Aorta (tissue), 5 donors: ENCODE measurements at places on chromosomes 3 and 15. TPM values are rescaled to one million over a fixed set of nuclear protein-coding genes. Genes with fewer than 3 reads are reported as not detected.
A peak's percentile ranks its signal among the peaks of the same experiment; 100 is the strongest.

- no peaks in the 10 kb centered on the region for H3K4me1 ChIP-seq
- H3K27me3 ChIP-seq = no peaks in the 10 kb centered on the region
- no peaks in the 10 kb centered on the region for H3K36me3 ChIP-seq
- no peak overlapping the region for H3K4me3 ChIP-seq
- H3K27ac ChIP-seq = no peak overlapping the region
- DNase-seq = peak; percentile 79
These were observed 9.9 kb downstream of the TRAK1 start for GRCh38 chr3:42101048-42101447.

The WDR93 gene
- polyA plus RNA-seq = not detected

DNA sequence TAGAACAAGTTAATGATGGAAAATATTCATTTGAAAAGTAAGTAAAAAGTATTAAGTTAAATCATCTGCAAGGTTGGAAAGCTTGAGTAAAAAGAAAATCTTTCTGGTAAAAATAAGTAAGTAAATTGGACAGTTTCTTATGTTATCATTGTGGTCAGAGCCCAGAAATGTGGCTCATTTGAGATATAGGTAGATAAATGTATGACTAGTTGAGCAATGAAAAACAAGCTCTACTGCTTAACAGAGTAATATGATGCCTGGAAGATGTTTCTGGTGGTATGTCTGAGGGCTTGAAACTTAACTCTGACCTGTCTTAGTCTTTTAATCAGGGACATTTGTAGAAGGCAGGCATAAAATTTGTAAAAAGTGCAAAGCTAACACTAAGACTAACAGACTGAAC lies 444.0 kb downstream of the MFSD1 start:
- DNase-seq = no peak
- no peak overlapping the region for H3K4me3 ChIP-seq
- H3K27me3 ChIP-seq = no peaks in the 10 kb centered on the region
- H3K27ac ChIP-seq = no peak overlapping the region

The DPH3 gene
- 49.6 TPM for polyA plus RNA-seq

DNA sequence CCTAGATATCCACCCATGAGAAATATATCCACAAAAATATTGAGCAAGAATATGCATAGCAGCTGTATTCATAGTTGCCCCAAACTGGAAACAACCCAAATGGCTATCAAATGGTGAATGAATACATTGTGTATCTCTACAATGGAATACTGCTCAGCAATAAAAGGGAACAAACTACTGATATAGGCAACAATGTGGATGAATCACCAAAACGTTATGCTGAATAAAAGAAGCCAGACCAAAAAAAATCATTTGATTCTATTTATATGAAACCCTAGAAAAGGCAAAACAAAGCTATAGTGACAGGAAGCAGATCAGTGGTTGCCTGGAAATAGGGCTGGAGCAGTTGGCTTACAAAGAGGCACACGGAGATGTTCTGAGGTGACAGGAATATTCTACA lies 15.5 kb upstream of the CMTM7 start:
- H3K27ac ChIP-seq = no peak overlapping the region
- DNase-seq = no peak
- no peak overlapping the region for H3K4me3 ChIP-seq
- no peaks in the 10 kb centered on the region for H3K4me1 ChIP-seq
- no peaks in the 10 kb centered on the region for H3K27me3 ChIP-seq
- no peaks in the 10 kb centered on the region for H3K36me3 ChIP-seq

DNA sequence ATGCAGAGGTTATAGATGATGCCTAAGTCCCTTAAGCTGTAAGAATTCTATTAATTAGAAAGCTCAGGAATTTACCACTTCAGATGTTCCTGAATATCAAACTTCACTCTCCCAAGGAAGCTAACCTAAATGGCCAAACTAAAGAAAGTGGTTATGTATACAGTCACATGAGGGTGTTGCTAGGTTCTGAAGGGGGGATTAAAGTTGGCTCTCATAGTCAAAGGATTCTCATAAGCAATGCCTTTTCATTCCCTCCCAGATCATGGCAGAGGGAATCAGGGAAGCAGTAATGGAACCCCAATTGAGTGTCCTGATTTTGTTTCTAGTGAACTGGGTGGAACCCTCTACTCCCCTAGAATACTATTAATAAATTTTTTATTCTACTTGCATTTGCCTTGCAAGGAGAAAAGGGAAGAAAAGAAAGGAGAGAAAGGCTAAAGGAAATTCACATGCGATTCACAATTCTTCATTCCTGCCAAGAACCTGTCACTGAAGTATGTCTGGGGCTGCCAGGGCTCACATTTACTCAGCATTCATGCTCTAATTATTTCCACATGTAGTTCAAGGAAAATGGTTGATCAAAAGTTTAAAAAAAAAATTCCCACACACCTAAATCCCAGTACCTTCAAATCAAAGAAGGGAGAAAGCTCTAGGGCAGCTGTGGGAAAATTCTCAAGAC lies 25.1 kb downstream of the FSTL1 start:
- no peaks in the 10 kb centered on the region for H3K27me3 ChIP-seq
- H3K4me1 ChIP-seq = peaks cover 6% of the 10 kb centered on the region
- H3K27ac ChIP-seq = peak overlapping the region; percentile 94
- H3K4me3 ChIP-seq = no peak overlapping the region
- H3K36me3 ChIP-seq = no peaks in the 10 kb centered on the region
- DNase-seq = no peak

The TLR9 gene
- not detected for polyA plus RNA-seq

DNA sequence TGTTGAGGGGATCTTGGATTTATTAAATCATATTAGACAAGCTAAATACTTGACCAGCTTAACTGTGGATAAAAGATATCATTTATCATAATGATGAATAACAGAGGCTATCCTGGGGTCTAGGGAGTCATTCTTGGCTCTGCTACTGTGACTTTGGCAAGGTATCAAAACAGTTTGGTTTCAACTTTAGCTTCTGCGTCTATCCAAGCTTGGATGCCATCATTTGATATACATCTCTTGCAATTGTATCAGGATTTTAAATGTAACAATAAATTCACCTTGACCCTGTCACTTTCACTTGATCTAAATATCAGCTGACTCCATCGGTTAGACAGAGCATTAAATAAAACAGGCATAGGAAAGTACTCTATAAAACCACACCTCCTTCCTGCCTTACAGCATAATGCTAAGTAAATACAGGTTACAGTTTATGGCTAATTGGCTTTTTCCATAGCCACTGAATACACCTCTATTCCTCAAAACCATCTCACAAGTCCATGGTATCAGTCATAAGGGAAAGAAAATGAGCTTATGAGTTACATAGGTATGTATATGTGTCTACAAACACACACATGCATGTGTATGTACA lies 262.9 kb downstream of the CTNNB1 start:
- no peak for DNase-seq
- no peaks in the 10 kb centered on the region for H3K36me3 ChIP-seq
- H3K27ac ChIP-seq = no peak overlapping the region
- H3K27me3 ChIP-seq = no peaks in the 10 kb centered on the region
- H3K4me1 ChIP-seq = no peaks in the 10 kb centered on the region

The FGF12 gene
- polyA plus RNA-seq = 0.05 TPM

DNA sequence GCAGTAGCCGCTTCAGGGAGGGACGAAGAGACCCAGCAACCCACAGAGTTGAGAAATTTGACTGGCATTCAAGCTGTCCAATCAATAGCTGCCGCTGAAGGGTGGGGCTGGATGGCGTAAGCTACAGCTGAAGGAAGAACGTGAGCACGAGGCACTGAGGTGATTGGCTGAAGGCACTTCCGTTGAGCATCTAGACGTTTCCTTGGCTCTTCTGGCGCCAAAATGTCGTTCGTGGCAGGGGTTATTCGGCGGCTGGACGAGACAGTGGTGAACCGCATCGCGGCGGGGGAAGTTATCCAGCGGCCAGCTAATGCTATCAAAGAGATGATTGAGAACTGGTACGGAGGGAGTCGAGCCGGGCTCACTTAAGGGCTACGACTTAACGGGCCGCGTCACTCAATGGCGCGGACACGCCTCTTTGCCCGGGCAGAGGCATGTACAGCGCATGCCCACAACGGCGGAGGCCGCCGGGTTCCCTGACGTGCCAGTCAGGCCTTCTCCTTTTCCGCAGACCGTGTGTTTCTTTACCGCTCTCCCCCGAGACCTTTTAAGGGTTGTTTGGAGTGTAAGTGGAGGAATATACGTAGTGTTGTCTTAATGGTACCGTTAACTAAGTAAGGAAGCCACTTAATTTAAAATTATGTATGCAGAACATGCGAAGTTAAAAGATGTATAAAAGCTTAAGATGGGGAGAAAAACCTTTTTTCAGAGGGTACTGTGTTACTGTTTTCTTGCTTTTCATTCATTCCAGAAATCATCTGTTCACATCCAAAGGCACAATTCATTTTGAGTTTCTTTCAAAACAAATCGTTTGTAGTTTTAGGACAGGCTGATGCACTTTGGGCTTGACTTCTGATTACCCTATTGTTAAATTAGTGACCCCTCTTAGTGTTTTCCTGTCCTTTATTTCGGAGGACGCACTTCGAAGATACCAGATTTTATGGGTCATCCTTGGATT lies at the start of gene MLH1:
Gene MLH1, plus strand, starts transcription at position 193 of the 958 bp plus-strand sequence. Its CDS starts 30 bp downstream, at position 223.
- peak; percentile 98 for DNase-seq
- peak within 1 kb of the TSS; percentile 52 for H3K4me3 ChIP-seq
- no peaks in the 10 kb centered on the region for H3K27me3 ChIP-seq
- no peaks in the 10 kb centered on the region for H3K36me3 ChIP-seq
- no peaks in the 10 kb centered on the region for H3K4me1 ChIP-seq

- H3K4me1 ChIP-seq = no peaks in the 10 kb centered on the region
- no peaks in the 10 kb centered on the region for H3K27me3 ChIP-seq
- no peak overlapping the region for H3K4me3 ChIP-seq
- no peak for DNase-seq
- H3K36me3 ChIP-seq = no peaks in the 10 kb centered on the region
These were observed 36.8 kb upstream of the XXYLT1 start for GRCh38 chr3:195307711-195308110.

DNA sequence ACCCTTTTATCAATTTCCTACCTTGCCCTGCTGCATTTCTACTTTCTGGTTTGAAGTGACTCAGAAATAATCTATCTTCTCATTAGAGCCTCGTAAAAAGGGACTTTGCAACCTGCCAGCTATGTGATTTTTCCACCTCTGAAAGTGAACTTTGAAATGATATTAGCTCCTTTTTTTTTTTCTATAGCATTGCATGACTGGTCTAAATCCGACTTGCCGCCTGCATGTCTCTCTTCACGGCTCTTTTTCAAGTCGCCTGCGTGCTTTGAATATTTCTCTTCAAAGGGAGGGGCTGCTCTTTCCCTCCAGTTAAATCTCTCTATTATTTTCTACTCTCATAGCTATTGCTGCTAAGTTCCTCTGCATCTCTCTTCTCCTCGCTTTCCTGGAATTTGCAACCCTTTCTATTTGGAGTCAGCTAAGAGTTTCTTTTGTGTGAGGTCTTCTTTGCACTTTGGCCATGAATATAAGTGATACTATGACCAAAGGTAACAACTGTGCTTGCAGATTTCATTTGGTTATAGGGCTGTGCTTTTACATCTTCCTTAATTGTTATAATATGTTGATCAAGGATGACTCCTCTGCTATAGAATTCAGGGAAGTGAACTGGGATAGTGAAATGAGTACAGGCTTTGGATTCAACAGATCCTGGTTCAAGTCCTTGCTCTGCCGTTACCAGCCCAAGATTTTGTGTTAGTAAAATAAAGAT lies 541.1 kb downstream of the AGBL1 start:
- H3K36me3 ChIP-seq = no peaks in the 10 kb centered on the region
- no peak overlapping the region for H3K27ac ChIP-seq
- no peak for DNase-seq
- H3K4me1 ChIP-seq = peaks cover 1% of the 10 kb centered on the region
- no peak overlapping the region for H3K4me3 ChIP-seq
- no peaks in the 10 kb centered on the region for H3K27me3 ChIP-seq

The PPP4R2 gene
- 16.0 TPM for polyA plus RNA-seq

- no peaks in the 10 kb centered on the region for H3K27me3 ChIP-seq
- DNase-seq = peak; percentile 65
- peak overlapping the region; percentile 83 for H3K27ac ChIP-seq
These were observed 512 bp downstream of the LARP6 start for GRCh38 chr15:70853318-70853972.

DNA sequence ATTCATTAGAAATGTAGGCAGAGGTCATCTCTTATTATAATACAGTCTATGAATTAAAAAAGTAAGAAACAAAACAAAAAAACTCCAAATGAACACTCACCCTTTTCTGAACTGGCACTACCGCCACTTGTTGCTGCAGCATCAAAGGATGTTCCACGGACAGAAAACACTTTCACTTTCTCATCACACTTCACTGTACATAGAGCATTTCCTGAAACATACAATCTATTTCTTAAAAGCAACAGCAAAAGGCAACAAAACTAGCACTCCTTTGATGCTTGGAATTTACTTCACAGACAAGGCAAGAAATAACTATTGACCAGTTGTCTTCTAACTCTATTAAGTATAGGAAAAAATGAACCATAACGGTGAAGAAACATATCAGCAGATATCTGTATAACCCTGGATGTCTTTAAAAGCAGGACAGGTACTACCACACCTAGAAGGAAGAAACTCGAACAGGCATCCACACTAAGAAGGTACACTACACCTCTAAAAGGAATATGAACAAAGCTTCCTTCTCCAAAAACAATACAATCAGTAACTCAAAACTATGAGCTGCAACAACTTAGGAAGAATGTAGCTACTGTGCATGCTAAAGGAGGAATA lies 24.9 kb downstream of the ETFA start:
- H3K4me3 ChIP-seq = no peak overlapping the region
- H3K36me3 ChIP-seq = no peaks in the 10 kb centered on the region
- H3K27ac ChIP-seq = no peak overlapping the region
- DNase-seq = no peak
- no peaks in the 10 kb centered on the region for H3K27me3 ChIP-seq

GRCh38 chr15:99427668-99428361 lies 138.0 kb upstream of the MEF2A start:
- no peak overlapping the region for H3K27ac ChIP-seq
- H3K36me3 ChIP-seq = no peaks in the 10 kb centered on the region
- H3K4me3 ChIP-seq = no peak overlapping the region
- no peaks in the 10 kb centered on the region for H3K27me3 ChIP-seq

DNA sequence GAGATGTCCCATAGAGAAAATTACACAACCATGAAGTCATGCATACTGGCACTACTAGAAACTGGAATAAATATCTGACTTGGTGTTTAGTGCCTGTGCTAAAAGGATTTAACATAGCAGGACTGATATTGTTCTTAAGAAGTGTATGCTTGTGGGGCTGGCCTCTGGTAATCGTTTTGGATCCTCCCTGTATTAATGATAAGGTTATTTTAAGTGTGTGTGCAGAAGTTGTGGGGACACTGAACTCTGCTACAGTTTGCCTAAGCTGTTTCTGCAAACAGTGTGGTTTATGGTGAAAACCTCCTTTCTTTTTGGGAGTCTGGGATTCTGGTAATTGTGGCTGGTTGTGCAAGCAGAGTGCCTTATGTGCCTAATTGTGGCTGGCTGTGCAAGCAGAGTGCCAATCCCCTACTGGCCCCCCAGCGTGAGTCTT lies 120.8 kb downstream of the CLASP2 start:
- H3K4me1 ChIP-seq = no peaks in the 10 kb centered on the region
- no peak overlapping the region for H3K27ac ChIP-seq
- H3K4me3 ChIP-seq = no peak overlapping the region
- H3K36me3 ChIP-seq = no peaks in the 10 kb centered on the region

- H3K4me1 ChIP-seq = no peaks in the 10 kb centered on the region
- no peak overlapping the region for H3K4me3 ChIP-seq
- DNase-seq = no peak
- no peaks in the 10 kb centered on the region for H3K36me3 ChIP-seq
- H3K27me3 ChIP-seq = no peaks in the 10 kb centered on the region
These were observed 32.2 kb upstream of the LRTM1 start for GRCh38 chr3:54960082-54960481.

The LEKR1 gene
- not detected for polyA plus RNA-seq

GRCh38 chr3:46417841-46418611 lies 11.0 kb downstream of the CCRL2 start:
- DNase-seq = no peak
- H3K4me1 ChIP-seq = no peaks in the 10 kb centered on the region
- no peaks in the 10 kb centered on the region for H3K36me3 ChIP-seq
- no peaks in the 10 kb centered on the region for H3K27me3 ChIP-seq
- no peak overlapping the region for H3K27ac ChIP-seq
- no peak overlapping the region for H3K4me3 ChIP-seq

The BFSP2 gene
- polyA plus RNA-seq = not detected

The SEC22C gene
- polyA plus RNA-seq = 54.5 TPM
